ENCODE measurements at places on chromosomes 11 and 22. TPM values are rescaled to one million over a fixed set of nuclear protein-coding genes. Genes with fewer than 3 reads are reported as not detected.

The CALCA gene
- polyA plus RNA-seq = not detected

The RIC3 gene
- polyA plus RNA-seq = not detected

The RFPL1 gene
- not detected for polyA plus RNA-seq

The KREMEN1 gene
- 1.6 TPM for polyA plus RNA-seq

The RBMXL2 gene
- polyA plus RNA-seq = not detected

The MEI1 gene
- 12.3 TPM for polyA plus RNA-seq

The SLC1A2 gene
- not detected for polyA plus RNA-seq

The MRGPRE gene
- polyA plus RNA-seq = not detected

The SMC1B gene
- polyA plus RNA-seq = not detected
